Effector memory CD8-positive, alpha-beta T cell (primary cell): ENCODE measurements at places on chromosomes 12 and 14.

DNA sequence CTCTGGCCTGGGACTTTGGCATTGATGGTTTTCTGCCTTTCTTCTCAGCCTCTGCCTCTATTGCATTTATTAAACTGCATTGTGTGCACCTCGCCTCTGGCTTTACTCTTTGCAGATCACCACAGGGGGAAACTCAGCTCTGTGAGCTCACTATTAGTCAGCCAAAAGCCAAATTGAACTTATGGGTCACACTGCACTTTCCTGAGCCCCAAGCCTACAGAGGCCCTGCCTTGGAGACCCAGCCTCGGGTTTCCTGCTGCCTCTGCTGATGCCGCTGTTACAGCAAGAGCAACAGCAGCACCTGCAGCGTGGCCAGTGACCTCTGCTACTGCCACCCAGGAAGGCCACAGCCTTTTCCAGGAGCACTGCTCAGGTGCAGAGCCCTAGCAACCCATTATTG is 122.5 kb downstream of the DAD1 start:
- DNase-seq = no peak
- H3K27me3 ChIP-seq = no peaks in the 10 kb centered on the region
- no peaks in the 10 kb centered on the region for H3K36me3 ChIP-seq
- H3K4me3 ChIP-seq = no peak overlapping the region
- H3K27ac ChIP-seq = no peak overlapping the region
- no peaks in the 10 kb centered on the region for H3K4me1 ChIP-seq

DNA sequence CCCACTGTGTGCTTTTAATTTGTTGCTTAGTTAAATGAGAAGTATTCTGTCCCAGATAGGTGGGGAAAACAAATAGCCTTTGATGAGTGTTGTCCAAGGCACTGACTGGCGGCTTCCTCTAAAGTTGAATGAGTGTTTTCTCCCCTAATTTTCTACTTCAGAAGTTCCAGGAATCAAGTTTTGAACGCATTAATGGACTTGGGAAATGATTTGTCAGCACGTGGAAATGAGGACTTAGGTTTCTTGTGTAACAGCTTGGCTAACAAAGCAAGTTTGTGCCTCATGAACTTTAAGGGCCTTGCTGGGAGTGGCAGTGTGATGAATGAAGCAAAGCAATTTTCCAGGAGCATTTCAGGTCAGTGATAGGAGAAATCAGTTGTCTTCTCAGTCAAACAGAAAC is 56.9 kb downstream of the LIN52 start:
- no peak for DNase-seq
- peaks cover 5% of the 10 kb centered on the region for H3K4me1 ChIP-seq
- H3K4me3 ChIP-seq = no peak overlapping the region
- H3K36me3 ChIP-seq = no peaks in the 10 kb centered on the region

DNA sequence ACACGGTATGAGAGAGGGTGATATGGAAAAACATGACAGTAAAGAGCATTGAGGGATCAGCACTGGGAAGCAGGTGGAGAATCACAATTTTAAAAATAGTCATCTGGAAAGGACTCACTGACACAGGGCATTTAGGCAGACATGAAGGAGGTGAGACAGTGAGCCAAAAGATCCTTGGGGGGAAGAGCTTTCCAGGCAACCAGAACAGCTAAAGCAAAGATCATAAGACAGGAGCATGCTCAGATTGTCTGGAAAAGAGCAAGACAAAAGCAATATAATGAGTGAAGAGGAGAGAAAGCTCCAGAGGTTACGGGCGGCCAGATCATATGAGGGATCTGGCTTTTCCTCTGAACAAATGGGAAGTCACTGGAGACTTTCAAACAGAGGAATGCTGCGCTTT is 63.9 kb downstream of the DENND5B start:
- DNase-seq = no peak
- H3K4me1 ChIP-seq = no peaks in the 10 kb centered on the region
- peaks cover 3% of the 10 kb centered on the region for H3K36me3 ChIP-seq
- no peak overlapping the region for H3K27ac ChIP-seq

- peaks cover 14% of the 10 kb centered on the region for H3K4me1 ChIP-seq
- H3K27ac ChIP-seq = peak overlapping the region; percentile 78
- DNase-seq = no peak
- no peaks in the 10 kb centered on the region for H3K36me3 ChIP-seq
These were observed 25.8 kb downstream of the SNRNP35 start for GRCh38 chr12:123483602-123484248.

DNA sequence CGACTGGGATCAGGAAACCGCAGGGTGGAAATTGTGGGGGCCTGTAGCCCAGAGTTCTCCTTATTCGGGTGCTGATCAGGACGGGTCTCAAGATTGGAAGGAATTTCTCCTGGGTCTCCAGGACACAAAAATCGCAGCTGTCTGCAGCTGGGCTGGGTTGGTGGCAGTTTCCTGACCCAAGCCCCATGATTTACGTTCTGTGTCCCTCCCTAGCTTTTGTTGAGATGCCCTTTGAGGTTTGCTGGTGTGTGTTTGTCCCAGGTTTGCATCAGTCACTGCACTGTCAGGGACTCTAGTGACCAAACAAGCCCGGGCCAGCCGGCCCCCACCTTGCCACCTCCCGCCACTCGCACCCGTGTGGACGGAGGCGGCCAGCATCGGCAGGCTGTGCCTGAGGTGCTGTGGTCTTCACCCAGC is 89.5 kb downstream of the FBXL14 start:
- H3K4me3 ChIP-seq = peak overlapping the region; percentile 32
- H3K27me3 ChIP-seq = peaks cover 40% of the 10 kb centered on the region
- DNase-seq = no peak
- H3K36me3 ChIP-seq = no peaks in the 10 kb centered on the region
- peaks cover 9% of the 10 kb centered on the region for H3K4me1 ChIP-seq
